Substantia nigra (tissue), 51 donors: ENCODE measurements at places on chromosomes 11 and 22.
A peak's percentile ranks its signal among the peaks of the same experiment; 100 is the strongest.

GRCh38 chr11:114438303-114438702 is 964 bp upstream of the REXO2 start:
- no peak for DNase-seq

GRCh38 chr22:23997092-23997491 is 8.2 kb downstream of the GSTT4 start:
- DNase-seq, result no peak

DNA sequence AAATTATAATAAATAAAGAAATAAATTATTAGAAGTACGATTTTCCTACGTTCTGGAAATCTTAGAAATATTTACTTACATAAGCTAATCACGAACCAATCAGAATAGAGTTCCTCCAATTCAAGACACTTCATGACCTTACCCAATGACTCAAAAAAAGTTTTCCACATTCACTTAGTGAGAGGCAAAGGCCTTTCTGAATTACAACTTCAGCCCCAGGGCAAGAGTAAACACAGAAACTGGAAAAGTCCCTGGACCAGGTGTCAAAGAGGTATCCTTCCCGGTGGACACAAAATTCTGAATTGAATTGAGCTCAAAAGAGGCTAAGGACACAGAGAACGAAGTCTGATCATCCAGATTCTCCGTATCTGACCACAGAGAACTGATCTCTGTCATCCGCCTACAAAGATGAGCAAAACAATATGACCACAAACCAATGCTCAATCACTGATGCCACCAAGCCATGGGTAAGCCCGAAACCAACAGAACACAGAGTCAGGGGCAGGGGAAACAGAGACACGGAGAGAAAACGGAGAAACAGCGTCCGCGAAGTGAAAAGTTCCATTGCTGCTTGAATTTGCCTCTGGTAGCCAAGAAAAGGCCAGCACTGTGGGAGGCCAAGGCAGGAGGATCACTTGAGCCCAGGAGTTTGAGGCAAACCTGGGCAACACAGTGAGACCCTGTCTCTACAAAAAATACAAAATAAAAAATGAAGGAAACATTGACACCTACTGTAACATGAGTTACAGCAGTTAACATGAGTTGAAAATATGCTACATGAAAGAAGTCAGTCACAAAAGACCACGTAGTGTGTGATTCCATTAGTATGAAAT is 6.8 kb downstream of the BID start:
- no peak for DNase-seq

DNA sequence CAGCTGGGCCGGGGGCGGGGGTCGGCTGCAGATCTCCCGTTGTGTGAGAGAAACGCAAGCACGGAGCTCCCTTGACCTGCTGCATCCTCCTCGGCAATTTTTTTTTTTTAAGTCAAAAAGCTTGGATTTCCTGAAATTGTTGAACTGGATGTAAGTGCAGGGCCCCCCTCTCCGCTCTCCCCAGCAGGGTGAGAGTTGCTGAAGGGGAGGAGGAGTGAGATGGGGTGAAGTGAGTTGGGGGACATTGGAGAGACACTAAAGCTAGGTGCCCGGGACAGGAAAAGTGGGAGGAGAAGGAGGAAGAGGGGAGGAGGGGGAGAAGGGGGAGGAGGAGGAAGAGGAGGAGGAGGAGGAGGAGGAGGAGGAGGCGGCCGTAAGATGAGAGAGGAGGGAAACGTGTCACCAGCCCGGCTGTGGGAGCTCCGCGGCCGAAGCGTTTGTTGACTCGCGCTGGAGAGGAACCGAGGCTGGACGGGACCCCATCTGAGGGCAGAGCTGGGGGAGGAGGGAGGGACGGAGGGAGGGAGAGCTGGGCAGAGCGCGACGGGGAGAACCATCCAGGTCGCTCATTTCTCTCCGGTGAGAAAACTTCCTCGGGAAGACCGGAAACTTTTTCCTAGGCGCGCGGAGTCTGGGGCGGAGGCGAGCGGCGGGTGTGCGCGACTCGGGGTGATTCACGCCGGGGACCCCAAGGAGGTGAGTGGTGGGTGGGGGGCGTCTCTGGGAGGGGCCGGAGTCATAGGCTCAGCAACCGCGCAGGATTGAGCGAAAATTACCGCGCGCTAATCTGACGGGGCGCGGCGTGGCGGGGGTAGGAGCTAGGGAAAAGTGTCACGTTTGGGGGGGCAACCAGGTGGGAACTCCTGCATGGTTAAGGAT is 80.2 kb downstream of the PRR5L start:
- peak; percentile 34 for DNase-seq

GRCh38 chr11:11142430-11142829 is 210.6 kb downstream of the CSNK2A3 start:
- no peak for DNase-seq

- no peak for DNase-seq
Measured at GRCh38 chr22:24059121-24059520, 48.0 kb downstream of the CABIN1 start.

DNA sequence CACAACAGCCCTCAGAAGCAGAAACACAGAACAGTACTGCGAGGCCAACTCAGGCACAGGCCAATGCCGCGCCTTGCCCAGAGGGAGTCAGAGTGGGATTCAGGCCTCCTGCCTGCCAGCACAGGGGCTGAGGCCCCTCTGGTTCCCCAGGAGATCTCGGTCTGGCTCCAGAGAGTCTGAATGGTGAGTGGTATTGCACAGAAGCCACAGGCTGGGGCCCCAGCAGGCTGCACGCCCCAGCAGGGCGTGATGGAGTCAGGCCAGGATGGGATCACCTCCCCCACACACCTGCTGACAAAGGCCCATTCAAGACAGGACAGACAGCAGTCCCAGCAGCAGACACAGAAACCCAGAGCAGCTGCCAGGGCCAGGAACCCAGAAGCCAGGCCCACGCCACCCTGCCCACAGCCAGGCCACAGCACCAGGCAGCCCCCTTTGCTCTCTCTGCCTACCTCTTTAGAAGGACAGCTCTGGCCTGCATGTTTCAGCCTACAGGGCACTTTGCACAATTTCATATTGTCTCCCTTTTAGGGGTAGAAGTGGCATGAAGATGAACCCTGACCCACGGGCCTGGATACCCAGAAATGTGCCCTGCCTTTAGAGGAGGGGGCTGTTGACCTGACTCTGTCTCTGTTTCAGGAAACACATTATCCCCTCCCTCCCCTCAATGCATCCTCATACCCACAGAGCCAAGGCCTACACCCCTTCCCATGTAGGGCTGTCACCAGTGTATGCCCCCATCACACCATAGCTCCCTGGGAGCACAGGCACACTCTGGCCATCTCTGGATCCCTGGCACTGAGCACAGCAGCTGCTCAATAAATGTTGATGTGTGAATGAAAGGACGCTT is 6.1 kb downstream of the FXYD6 start:
- DNase-seq, result no peak

DNA sequence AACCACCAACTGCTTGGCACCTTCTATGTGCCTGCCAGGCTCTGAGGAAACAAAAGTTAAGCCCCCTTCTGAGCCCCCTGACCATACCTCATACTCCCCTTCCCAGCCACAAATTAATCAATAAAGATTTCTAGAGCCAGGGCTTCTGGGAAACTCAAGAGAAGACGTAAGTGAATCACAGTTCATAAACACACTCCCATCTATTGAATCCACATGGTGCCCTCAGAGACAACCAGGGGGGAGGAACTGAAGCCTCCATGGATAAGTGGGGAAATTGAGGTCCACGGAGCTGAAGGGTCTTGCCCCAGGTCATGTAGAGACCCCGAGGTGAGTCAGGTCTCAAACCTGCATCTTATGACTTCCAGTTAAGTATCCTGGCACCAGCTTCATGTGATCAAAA is 150.6 kb downstream of the MN1 start:
- DNase-seq, result no peak

- DNase-seq, result no peak
Measured at GRCh38 chr11:33237039-33237597, 20.1 kb upstream of the HIPK3 start.

DNA sequence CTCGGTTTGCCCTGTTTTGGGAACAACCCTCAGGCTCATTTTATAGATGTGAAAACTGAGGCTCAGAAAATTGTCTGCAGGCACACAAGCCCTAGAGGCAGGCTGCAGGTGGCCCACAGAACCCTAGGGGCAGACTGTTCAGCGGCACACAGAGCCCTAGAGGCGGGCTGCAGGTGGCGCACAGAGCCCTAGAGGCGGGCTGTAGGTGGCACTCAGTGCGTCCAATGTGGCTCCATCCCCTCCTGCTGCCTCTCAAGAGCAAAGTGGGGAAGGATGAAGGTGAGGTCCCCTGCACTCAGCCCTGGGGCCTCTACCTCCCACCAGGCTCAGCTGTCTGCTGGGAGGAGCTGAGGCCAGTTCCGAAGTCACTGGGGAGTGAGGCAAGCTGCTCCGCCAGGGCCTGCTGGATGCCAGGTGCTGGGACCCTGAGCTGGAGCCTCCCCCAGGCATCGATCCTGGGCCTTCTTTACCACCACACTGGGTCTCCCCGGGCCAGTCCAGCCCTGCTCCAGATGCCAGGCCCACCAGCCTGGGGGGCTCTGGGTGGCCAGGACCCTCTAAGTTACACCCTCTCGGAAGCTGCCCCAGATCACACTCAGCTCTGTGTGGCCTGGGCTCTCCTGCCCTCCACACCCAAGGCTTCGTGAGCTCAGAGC is 2.3 kb downstream of the ACY3 start:
- DNase-seq, result no peak

GRCh38 chr11:35523331-35523768 is 2.1 kb downstream of the PAMR1 start:
- DNase-seq, result no peak

DNA sequence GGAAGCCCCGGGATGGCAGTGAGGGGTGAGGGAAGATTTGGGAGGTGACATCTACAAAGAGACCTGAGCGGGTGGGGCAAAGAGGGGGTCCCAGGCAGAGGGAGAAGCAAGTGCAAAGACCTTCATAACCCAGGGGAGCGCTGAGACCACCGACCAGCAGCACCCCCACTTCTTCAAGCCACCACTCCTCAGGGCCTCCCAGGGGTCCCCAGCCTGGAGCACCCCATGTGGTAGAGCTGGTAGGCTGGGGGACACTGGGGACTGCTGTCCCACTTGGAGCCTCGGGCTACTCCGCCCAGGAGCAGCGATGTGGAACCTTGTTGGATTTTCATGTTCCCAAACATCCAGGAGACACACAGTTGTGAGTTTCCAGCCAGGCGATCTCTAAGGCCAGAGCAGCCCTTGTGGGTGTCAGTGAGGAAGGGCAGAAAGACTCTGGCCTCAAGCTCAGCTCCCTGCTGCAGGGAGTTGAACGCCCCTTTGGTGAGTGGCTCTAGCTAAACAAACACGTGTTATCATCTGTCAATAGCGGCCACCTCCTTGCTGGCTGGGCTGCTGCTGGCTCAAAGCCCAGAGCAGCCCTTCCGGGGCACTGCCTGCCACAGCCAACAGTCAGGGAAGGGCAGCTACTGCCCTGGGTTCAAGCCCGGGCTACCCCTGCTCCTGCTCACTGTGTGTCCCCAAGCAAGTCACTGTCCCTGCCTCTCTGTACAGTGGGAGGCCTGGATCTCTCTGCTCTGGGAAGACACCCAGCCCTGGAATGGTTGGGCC is 25.7 kb upstream of the CHKA start:
- DNase-seq, result no peak

DNA sequence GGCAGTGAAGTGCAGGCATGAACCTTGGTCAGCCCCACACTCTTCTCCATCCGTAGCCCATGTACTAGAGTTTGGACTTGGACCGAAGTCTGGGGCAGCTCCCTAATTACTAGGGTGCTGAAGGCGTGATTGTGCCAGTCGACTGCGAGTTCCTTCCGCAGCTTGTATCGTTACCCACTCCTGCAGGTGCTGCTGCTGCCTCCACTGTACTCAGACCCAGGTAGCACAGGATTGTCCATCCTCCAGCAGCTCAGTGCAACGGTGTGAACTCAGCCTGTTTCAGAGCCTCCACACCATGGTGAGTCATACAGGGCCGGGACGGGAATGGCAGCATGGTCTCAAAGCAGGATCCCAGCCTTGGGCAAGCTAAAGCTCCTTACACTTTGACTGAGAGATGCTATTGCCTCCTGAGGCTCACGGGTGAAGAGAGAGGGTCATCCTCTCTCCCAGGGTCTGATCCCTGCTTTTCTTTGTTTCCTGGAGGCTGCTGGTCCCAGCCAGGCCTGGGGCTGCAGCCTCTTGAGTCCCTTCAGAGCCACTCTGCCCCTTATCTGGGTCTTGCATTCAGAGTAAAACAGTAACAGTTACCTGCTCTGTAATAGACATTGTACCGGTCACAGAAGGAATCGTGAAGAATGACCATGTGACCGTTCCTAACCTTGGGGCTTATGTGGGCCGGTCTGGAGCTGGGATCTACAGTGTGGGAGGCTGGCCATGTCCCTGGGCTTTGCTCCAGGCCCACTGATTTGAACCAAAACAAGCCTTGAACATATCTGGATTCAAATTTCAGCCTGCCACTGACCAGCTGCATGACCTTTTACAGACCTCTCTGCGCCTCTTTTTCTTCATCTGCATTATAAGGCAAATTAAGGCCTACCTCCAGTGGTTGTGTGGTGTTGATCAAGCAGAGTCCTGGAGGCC is 1.7 kb downstream of the TKFC start:
- DNase-seq, result no peak

DNA sequence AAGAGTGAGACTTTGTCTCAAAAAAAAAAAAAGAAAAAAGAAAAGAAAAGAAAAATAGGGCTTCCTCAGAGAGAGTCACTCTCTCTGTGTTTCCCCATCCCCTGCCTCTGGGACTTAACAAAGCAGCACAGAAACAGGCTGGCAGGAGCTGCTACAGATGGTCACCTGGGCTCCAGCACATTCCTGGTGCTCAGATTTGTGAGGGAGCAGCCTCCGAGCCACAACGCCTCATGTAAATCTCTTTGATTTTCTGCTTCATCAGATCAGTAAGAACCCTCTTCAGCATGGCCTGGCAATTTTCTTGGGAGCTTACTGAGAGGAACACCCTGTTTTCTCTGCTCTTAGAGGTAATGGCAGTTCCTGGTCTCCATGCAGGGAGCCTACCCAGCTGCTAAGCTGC is 15.2 kb upstream of the LDHA start:
- no peak for DNase-seq

- no peak for DNase-seq
Measured at GRCh38 chr11:57359896-57360690, 20.9 kb downstream of the PRG3 start.

DNA sequence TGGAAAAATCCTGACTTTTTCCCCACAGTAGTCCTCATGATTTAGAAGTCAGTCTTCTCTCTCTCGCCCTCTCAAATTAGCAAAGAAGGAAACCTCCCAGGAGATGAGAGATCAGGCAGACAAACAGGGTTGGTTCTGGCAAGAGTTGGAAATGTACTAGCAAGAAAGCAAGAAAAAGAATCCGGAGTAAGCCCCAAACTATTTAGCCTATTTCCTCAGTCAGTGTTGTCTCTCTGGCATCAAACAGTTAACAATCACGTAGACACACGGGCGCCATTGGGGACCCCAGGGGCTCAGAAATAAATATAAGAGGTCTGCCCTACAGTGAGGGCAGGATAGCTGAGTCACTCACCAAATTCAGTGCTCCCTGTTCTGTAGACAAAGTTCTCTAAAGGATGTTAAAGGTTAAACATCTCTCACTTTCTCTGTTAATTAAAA is 4.7 kb downstream of the C11orf52 start:
- DNase-seq, result no peak

DNA sequence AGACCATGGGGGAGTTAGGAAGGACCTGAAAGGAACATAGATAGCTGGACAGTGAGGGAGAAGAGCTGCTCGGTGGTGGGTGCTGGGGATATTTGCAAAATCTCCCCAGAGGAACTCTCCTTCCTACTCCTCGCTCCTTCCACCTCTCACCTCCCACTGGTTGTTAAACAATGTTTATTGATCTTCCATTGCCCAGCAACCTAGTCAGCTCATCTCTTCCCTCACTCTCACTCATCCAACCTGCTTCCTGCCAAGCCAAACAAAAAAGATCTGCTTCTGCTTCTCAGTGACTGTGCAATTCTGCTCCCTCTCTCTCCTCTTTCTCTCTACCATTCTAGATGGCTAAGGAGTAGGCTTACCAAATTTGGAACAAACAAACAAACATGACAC is 115.0 kb downstream of the SLC1A2 start:
- no peak for DNase-seq
